ENCODE measurements at places on chromosomes 5 and 9.

GRCh38 chr9:111542497-111543254 lies 17.7 kb downstream of the ZNF483 start:
- no peak for DNase-seq

GRCh38 chr5:32852535-32852934 lies 141.4 kb downstream of the NPR3 start:
- DNase-seq = no peak

- DNase-seq = no peak
These were observed 41.6 kb downstream of the LPAR1 start for GRCh38 chr9:110996436-110997220.

DNA sequence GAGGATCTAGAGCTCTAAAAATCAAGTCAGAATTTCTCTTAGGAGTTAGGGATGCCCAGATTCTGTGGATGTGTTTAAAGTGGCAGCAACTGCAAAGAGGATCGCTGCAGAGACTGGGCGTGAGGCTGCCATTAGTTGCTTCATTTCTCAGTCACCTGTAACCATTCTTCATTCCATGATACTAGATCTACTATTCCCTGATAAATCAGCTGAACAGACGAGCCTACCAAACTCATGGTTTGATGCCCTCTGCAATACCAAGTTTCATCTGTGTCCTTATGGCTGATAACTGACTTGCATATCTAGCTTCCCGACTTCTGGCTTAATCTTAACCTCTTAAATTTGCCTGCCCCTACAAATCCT lies 33.3 kb downstream of the UBE2R2 start:
- no peak for DNase-seq

DNA sequence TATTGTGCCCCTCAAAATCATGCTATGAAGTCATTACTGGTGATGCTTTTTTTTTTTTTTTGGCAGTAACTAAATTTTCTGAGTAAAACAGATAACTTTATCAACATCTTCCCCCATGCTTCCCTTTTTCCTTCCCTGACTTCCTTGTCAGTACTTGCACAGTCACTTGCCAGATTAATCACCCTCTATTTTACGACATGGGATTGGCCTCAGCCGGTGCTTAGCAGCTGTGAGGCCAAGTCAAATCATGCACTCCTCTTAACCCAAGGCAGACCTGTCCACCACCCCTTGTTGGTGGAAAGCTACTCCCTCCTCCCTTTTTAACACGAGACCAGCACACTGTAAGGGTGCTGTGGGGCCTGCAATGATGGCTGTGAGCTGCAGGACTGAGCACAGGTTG lies 118.0 kb upstream of the OTULINL start:
- no peak for DNase-seq

GRCh38 chr5:27402828-27403227 lies 364.4 kb upstream of the CDH9 start:
- DNase-seq = no peak

- no peak for DNase-seq
These were observed 545 bp downstream of the HMGCS1 start for GRCh38 chr5:43312699-43313034.

DNA sequence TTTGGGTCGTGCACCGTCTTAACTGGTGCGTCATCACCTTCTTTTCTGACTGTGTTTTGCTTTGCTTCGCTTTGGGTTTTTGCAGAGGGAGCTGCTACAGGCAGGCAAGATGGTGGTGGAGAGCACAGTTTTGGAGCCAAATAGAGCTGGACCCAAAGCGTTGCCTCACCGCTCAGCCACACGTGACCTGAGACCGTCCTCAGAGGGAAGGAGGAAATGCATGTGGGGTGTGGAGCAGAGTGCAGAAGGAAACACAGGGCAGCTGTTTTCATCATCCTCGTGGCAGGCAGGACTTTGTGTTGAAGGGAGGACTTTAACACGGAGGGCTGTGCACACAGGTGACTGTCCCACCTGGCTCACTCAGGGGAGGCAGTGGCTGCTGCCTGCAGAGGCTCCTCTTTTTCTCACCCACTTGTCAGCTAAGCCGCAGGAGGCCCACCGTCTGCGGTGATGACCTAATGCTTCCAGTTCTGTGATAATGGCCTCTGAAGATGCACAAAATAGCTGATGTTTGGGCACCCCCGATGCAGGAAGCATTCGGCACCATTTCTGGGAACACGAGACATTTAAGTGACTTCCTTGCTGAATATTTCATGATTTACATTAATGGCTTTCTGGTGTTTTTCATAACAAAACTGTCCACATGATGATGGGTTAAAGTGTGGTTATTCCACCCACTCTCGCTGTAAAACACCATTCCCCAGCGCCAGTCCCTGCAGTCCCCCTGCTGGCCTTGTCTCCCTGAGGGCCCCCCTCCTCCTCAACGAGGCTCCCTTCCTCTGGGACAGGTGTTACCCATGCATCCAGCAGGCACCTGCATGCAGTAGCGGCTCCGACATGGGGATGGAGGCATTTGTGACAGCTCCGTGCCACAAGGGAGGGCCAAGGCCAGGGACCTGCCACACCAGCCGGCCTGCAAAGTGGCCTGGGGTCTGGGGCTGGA lies 12.4 kb upstream of the UBAC1 start:
- no peak for DNase-seq

- no peak for DNase-seq
These were observed 424.6 kb downstream of the MED10 start for GRCh38 chr5:5953584-5954274.
